CD4-positive, alpha-beta T cell treated with Interleukin-4 for 4 hours (primary cell): ENCODE measurements at places on chromosomes 1 and 21.
A peak's percentile ranks its signal among the peaks of the same experiment; 100 is the strongest.

DNA sequence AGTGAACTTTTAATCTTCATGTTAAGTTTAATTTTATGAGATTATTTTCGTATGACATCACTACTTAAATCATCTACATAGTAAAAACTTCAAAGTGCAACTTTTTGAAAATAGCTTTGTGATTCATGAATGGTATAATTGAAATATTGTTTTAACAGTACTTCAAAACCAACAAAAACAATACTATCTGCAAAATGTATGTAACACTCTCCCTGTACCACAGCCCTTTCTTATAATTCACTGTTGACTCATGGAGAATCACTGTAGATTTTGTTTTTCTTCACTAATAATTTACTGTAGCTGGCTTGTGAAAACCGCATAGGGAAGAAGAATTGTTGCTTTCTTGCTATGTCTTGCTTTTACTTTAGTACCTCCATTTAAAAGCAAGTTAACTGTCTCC lies 301.4 kb upstream of the ADAMTS5 start:
- no peak for DNase-seq

- DNase-seq: no peak
Observed at GRCh38 chr21:45405271-45405818, 380 bp downstream of the COL18A1 start.

DNA sequence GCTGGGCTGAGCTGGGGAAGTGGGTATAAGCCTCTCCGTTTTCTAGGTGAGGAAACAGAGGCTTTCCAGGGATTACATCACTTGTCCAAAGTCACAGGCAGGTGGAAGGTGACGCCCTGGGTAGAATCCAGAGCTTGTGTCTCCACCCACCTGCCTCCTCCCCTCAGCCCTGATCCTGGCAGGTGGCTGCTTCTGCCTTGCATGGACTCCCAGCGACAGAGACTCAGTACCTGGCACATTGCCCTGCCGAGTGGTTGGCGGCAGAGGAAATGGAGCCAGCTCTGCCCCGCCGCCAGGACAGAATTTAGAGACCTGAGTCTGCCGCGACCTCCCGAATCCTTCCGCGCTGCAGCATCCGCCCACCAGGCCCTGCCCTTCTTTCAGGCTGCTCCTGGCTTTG lies 2.1 kb downstream of the PLA2G2E start:
- DNase-seq: no peak

DNA sequence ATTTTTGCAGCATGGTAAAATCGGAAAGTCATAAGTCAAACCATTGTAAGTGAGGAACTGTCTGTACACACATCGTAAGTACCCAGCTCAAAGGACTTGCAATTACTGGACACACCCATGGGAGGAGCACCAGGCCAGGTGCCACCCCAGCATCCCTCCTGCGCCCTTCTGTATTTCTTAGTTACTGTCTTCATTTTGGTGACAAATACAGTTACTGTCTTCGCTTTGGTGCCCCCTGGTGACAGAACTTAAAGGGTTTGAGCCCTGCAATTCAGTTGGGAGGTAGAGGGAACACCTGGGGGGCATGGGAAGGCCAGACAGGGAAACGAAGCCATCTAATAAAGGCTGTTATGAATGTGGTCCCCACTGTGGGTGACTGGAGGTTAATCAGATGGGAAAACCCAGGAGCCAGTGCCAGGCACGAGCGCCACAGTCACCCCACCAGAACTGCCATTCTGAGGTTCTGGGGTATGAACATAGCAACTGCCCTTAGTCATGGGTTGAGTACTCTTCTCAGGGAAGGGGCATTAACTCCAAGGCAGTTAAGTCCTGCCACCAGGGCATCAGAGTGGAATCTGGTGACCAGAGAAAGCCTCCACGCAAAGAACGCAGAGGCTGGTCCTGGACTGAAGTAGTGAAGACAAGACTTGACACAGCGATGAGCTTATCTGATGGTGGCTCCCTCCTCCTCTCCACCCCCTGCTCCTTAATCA lies 612.9 kb downstream of the PTPRU start:
- peak; percentile 28 for DNase-seq

- peak; percentile 75 for DNase-seq
Observed at GRCh38 chr1:160862203-160863060, at the start of gene CD244. Gene CD244, minus strand, starts transcription at chr1:160862887. Its CDS starts 210 bp downstream, at chr1:160862677.

DNA sequence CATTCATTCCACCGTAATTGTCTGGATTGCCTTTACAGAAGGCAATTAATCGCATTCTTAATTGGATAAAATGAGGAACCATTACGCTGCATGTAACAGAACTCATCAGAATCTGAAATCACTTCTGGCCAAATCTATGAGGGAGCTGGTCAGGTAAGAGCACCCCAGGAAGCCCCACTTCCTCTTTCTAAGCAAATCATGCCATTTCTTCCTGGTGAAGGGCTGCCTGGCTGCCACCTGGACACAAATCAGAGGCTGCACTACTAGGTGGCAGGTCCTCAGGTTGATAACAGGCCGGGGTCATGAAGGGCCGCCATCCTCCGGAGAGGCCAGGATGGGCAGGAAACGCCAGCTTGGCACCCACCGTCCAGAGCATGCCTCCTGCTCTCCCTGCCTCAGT lies 73.7 kb downstream of the CAPZB start:
- no peak for DNase-seq

DNA sequence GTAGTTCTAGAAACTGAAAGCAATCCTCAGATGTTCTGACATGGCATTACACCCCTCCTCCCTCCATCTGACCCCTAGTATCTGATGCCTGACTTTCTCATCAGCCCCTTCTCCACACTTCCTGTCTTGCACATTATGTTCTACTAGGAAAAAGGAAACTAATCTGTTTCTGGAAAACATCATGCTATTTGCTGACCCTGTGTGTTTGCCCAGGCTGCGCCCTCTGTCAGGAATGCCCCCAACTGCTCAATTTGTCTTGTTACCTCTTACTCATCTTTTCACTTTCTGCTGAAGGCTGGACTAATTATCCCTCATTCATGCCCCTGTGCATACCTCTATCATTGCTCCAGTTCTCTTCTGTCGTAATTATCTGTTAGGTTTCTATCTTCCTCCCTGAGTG lies 37.5 kb upstream of the DAB1 start:
- DNase-seq: no peak

DNA sequence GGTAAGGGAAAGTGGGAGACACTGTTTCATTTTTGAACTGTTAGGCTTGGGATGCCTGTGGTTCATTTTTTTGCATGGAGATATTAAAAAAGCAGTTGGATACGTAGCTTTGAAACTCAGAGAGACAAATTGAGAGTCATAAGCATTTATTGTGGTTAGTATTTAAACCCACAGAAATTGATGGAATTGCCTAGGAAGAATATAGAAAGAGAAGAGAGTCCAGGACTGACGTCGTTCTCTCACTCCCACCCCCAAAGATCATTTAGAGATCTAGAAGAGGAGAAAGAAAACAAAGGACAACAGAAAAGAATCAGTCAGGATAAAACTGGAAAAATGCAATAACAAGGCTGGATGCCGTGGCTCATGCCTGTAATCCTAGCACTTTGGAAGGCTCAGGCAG lies 73.2 kb upstream of the BMP8A start:
- no peak for DNase-seq

DNA sequence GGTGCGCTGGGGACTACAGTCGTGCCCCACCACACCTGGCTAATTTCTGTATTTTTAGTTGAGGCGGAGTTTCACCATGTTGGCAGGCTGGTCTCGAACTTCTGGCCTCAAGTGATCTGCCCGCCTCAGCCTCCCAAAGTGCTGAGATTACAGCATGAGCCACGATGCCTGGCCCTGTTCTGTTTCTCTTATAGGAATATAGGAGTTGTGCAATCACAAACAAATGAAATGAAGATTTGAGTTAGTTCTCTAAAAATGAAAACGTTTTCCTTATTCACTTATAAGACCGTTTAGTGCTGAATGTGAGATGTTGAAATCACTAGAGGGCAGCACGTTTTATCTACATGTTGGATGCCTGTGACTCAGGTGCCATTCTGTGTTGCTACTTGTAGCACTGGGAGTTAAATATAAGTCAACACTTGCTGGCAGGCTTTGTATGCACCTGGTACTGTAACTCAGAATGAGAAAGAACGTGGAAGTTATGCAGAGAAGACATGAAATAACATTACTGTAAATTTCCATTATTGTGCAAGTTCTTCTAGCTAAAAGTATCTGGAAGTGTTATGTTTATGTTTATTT lies 45.8 kb downstream of the MIGA1 start:
- peak; percentile 5 for DNase-seq

GRCh38 chr1:232880354-232880753 lies 70.1 kb upstream of the NTPCR start:
- no peak for DNase-seq

- DNase-seq: no peak
Observed at GRCh38 chr21:31710586-31710985, 21.3 kb downstream of the SCAF4 start.

- DNase-seq: no peak
Observed at GRCh38 chr1:226964068-226964425, 24.0 kb downstream of the COQ8A start.
